ENCODE measurements at places on chromosomes 7 and 10.

DNA sequence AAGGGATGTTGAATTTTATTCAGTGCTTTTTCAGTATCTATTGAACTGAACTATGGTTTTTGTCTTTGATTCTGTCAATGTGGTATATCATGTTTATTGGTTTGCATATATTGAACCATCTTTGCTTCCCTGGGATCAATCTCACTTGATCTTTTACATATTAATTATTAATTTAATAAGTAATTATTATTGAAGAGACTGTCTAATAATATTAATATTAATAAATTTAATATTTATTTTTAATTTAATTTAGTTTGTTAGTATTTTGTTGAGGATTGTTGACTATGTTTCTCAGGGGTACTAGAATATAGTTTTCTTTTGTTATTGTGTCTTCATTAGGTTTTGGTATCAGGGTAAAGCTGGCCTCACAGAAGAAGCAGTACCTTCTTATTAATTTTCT lies 26.5 kb upstream of the TRA2A start:
- no peak for DNase-seq

GRCh38 chr7:17687361-17687760 lies 252.9 kb downstream of the SNX13 start:
- DNase-seq, result no peak

GRCh38 chr10:22684699-22685098 lies 29.7 kb downstream of the PIP4K2A start:
- no peak for DNase-seq

DNA sequence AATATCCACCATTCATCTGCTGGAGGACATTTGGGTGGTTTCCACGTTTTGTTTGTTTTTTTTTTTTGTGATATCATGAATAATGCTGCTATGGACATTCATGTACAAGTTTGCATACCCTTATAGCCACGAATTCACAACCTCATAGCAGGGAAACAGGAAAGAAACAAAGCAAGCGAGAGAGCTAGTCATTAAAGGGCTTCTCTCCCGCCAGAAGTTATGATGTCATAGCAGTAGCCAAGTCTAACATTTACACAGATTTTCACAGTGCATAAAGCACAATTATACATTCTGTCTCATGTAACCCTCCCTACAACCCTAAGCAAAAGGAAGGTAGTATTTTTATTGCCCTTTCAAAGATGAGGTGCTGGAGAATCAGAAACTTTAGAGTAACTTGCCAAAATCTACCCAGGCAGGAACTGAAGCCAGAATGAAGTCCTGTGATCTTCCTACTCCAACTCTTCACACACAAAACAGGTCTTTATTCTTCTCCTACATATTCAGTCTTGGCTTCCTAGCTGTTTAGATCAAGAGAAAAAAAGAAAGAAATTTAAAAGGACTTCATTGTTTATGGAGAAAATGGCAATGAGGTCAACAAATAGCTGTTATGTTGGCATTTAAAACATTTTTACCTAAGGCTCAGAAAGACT lies 33.9 kb upstream of the GPAM start:
- DNase-seq, result no peak

DNA sequence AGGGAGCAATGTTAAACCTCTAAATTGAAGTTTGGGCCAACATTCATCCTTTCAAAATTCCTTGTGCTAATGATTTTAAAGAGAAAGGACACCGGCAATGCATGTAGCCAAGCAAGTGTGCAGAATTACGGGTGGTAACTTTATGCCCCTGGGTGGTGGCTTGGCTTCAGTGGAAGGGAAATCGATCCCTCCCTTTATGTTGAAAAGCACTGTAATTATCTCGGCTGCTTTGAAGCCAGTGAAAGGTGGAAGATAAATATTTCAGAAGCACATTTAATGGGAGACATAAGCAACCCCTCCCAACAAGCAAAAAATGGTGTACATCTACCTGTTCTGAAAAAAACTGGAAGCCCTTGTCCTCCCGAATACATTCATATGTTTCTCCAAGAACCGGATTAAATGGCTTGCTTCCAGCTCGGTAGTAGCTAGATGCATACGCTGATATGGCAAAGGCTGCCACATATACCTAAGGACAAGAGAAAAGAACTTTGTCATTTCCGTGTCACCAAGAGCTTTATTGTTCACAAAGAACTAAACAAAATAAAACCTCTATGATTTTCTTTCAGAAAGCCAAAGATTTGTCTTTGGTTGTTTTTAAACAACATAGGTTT lies 73.3 kb upstream of the GSDME start:
- DNase-seq, result no peak

DNA sequence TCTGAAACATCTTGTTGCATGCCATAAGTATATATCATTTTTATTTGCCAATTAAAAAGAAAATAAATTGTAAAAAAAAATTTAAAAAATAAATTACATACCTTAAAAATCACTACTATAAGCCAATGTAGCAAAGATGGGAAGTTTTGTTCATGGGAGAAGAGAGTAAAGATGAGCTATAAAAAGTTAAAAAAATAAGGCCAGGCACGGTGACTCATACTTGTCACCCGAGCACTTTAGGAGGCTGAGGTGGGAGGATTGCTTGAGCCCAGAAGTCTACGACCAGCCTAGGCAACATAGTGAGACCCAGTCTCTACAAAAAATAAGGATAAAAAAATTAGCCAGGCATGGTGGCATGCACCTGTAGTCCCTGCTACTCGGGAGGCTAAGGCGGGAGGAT lies 8.4 kb upstream of the STK32C start:
- no peak for DNase-seq

DNA sequence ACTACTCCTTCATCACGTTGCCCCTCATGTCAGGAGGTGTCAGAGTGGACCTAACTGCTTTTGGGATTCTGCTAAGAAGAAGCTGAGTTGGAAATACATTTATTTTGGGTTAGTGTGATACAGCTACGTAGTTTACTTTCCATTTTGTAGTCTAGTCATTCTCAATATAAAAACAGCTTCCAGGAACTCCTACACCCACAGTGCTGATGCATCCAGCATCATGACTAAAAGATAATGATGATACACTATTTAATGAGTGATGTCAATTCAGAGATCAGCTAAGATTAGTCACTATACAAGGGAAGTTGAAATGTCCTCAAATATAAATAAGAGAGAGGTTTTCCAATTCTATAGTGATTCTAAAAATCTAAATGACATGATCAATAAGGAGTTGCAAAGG lies 264.2 kb upstream of the SLC26A5 start:
- DNase-seq, result peak; percentile 53

GRCh38 chr10:58996063-58996462 lies 180.4 kb upstream of the PHYHIPL start:
- no peak for DNase-seq

DNA sequence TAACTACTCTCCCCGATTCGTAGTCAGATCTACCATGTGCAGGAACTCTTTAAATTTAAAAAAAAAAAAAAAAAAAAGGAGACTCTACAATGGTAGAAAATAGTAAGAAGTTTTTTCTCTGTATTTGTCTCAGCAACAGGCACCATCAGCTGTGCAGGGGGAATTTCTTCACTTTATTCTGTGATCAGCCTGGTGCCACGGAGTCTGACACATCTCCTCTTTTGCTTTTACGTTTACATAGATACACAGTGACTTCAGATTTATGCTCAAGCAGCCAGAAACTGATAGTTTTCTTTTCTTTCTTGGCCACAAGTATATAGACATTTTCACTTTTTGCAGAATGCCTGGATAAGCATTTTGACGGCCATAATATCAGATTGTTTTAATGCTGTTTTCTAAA lies 190.6 kb upstream of the AKR1E2 start:
- DNase-seq, result no peak

GRCh38 chr10:46106410-46107255 lies 60.6 kb upstream of the MSMB start:
- peak; percentile 62 for DNase-seq

DNA sequence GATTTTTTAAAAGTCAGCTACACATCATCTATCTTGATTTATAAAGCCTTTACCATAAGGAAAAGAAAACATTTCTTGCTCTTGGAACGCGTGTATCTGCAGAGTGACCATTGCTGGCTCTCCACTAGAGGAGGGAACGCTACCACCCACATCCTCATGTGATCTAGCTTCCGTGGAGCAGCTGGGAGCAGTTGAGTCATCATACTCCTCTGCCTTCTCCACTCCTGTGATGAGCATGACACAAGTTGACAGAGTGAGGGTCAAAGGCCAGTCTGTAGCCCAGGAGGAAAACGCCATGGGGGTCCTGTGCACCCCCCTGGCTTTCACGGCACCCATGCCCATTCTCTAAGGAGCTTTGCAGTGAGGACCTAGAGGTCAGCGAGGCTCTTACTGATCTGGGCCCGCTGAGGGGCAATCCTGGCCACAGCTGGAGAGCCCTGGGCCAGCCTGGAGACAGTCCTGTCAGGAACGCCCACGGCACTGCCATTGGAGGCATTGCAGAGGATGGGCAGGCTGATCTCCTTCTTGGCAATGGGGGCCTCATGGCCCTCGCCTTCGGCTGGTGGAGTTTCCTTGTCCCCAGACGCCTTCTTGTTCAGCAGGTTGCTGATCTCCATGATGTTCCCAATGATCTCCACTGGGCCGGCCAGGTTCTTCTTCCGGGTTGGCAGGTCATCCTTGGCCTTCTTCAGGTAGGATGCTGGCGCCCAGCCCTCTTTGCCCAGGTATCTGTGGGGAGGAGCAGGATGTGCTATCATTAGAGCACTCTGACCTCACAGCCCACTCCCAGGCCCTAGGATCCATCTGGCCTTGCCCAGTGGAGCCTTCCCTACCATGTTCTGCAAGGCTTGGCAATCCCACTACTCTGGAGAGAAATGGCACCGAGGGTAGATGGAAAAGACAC lies 119.2 kb downstream of the NEURL1 start:
- peak; percentile 78 for DNase-seq

DNA sequence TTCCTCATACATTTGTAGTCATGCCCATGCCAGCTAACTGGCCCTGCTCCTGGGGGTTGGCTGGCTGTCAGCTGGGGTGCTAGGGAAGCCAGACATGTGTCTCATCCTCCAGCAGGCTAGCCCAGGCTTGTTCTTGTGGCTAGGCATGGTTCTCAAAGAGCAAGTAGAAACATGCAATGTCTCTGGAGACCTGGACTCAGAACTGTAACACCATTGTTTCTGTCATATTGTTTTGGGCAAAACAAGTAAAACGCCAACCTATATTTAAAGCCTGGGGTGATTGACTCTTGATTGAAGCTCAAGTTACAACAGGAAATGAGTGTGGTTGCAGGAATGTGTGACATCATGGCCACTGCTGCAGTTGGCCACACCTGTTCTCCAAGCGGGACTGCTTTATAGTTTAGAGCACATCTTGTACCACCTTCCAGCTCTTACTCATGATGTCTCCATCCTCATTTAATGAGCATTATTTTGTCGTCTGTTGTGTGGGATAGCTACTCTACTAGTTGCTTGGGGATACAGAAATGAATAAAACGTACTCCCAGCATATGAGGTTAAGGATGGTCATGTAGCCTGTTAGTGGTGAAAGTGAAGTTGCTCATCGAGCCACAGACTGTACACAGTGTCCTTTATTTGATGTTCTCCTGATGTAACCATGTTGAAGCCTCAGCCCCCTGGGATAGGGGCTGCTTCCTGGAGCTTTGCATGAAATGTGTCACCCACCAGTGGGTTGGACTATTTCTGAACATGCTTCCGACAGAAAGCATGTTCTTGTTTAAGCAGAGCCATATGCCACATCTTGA lies 168.4 kb downstream of the SORCS3 start:
- DNase-seq, result peak; percentile 38

- no peak for DNase-seq
Observed at GRCh38 chr10:113138937-113139585, 189.0 kb downstream of the TCF7L2 start.

- DNase-seq, result no peak
Observed at GRCh38 chr10:74875966-74876365, 49.6 kb downstream of the KAT6B start.

- no peak for DNase-seq
Observed at GRCh38 chr10:48493083-48493871, 111.6 kb downstream of the ARHGAP22 start.

DNA sequence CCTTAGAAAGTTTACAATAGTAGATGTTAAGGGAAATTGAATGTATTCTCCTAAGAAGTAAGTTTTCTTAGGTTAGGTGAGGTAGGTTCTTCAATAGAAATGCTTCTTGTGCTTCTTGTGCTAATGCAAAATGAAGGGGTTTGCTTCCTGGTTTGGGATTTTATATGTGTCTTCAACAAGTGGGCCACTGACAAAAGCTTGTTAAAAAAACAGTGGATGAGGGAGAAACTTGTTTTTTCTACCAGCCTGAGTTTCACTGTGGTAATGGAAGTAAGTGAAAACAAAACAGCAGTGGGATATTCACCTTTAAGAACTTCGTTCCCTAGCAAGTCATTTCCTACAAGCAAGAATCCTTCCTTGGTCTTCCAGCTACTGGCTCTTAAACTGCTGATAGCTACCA lies 107.5 kb downstream of the FOXP2 start:
- DNase-seq, result no peak

GRCh38 chr7:1012004-1012715 lies 29.2 kb downstream of the CYP2W1 start:
- DNase-seq, result no peak

DNA sequence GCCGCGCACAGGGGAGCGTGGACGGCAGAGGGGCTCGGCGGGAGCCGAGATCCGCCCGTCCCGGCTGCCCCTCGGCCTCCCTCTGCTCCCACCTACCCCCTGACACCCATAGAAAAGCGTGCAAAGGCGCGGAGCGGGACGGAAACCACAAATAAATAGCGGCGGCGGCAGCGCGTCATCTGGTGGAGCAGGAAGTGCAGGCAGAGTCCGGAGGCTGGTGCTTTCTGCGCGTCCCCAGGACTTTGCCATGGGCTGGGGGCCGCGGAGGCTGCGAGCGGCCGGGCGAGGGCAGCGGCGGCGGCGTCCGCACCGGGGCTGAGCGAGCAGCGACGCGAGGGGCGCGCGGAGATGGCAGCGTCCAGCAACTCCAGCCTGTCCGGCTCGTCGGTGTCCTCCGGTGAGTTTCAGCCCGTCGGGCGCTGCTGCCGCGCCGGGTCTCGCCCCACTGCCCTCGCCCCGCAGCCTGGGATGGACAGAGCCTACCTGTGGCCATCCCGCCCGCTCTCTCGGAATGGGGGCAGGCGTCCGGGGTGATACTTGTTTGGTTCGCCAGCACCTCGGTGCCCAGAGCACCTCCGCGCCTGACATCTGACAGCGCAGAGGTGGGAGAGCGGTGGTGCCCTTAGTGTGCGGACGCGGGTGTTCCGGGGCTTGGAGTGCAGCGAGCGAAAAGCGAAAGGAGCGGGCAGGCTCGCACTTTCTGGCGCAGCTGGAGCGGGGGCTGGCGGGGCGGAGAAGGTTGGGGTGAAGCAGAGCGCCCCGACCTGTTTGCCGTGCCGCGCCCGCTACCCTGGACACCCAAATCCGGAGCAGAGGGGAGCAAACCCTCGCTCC lies at the start of gene CHN2:
TSS of gene CHN2 (plus strand) at position 182 of the 834 bp plus-strand sequence.
- DNase-seq, result peak; percentile 30

Measured in cardiac fibroblast (primary cell).